ENCODE measurements at places on chromosomes 4 and X.

- DNase-seq: no peak
These were observed 1.1 kb downstream of the NKX3-2 start for GRCh38 chr4:13543032-13543838.

- peak; percentile 32 for DNase-seq
These were observed 7.8 kb downstream of the WWC2 start for GRCh38 chr4:183106839-183107238.

DNA sequence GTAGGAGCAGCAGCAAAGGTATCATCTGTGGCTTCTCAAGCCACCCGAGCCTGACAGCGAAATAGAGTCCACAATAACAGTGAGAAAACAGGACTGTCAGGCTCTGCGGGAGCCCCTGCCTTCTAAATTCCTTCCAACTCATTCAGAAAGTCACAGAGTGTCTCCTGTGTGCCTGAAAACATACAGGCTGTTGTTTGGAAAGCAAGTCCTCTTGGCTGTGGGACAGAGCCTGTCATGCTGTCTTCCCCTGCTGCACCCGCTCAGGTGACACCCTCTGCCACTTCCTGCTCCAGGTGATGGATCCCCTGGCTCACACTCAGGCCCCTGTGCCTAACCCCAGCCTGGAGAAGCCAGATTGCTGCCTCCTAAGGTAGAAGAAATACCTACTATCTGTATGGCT is 152.3 kb downstream of the RAB28 start:
- no peak for DNase-seq

DNA sequence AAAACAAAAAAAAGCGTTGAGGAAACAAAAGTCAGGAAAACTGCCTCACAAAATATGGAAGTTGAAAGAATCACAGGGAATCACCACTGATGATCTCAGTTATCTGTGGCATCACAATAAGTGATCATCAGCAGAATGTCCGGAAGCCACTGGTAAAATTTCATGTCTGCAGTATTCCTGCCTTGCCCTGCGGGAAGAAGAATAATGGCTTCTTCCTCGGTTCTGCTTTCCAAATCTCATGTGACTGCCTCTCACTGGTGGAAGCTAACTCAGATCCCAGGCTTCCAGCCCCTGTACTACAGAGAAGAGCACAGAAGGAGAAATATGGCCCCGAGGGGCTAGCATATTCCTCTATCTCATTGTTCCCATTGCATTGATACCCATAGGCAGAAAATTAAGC is 12.7 kb upstream of the ZNF330 start:
- DNase-seq: no peak

GRCh38 chrX:131762802-131763234 is 218.9 kb downstream of the OR13H1 start:
- no peak for DNase-seq

DNA sequence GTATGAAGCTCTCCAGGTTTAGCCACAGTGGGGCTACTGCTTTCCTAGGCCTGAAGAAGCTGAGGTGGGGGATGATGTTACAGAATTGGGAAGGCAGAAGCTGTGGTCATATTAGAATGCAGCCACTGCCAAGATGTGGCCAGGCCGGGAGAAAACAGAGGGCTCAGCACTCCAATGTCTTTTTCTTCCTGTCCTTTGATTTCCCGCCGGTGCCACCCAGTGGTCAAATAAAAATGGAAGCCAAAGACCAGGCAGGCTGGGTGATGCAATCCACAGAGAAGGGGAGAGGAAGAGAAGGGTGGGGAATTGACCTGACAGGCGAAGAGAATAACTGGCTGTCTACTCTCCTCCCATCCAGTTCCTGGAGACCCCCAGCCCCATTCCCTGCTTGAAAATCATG is 94.9 kb upstream of the SHISA3 start:
- DNase-seq: peak; percentile 68

Measured in HepG2 (cell line).